Right ventricle myocardium inferior (tissue), 1 donor: ENCODE measurements at places on chromosomes 7 and 10. TPM values are rescaled to one million over a fixed set of nuclear protein-coding genes. Genes with fewer than 3 reads are reported as not detected.

Gene PDE6C
- total RNA-seq: not detected

DNA sequence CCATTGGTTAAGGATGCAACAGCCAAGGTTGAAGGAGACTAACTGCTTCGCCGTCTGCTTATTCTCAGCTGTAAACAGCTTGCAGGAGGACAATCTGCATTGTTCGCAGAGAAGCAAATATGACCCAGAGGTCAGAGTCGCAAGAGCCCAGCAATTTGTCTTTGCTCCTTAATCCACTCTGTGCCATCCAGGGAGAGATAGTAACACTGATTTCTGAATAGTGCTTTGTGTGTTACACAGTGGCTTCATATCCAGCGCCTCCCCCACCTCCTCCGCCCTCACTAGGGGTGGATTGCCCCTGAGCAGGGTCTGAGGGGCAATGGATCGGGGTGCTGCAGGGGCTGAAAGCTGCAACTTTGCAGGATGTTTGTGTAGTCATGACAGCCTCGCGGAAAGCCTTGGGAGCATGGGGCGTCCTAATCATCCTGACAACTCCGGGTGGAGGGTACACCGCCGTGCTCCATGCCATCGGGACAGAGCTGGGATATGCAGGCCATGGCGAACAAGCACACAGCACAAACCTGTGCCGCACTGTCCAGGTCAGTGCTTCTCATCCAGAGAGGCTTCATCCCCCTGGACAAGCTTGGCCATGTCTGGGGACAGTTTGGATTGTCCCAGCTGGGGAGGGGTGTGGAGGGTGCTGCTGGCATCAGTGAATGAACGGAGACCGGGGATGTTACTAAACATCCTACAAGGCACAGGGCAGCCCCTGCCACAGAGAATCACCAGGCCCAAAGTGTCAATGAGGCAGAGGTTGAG is 103.1 kb upstream of the INSIG1 start:
- DNase-seq: no peak

- no peak for DNase-seq
Measured at GRCh38 chr10:14798636-14799035, 23.9 kb upstream of the FAM107B start.

Gene RPEL1
- not detected for total RNA-seq

Gene GJD4
- not detected for total RNA-seq

Gene ZNF786
- 2.9 TPM for total RNA-seq

GRCh38 chr10:132179551-132180392 is 7.0 kb upstream of the DPYSL4 start:
- DNase-seq: no peak

DNA sequence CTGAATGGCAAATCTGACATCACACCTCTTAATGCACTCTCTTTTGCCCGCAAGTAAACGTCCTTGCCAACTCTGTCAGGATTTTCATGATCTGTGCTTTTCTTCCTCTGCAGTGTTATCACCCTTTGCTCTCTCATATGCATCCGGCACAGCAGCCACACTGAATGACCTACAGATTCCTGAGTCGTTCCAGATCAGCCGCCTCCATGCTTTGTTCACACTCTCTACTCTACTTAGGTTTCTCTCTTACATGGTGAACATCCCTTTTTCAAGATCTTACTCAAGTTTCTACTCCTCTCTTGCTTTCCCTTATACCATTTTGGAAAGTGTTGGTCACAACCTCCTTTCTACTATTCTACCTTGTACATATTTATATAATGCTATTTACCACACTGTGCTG is 127.7 kb upstream of the AOAH start:
- DNase-seq: no peak
